Activated T-cell treated with anti-CD3 and anti-CD28 coated beads for 1 hour (primary cell): ENCODE measurements at places on chromosomes 3 and 15.

- no peak for DNase-seq
These were observed 242.2 kb downstream of the SLCO3A1 start for GRCh38 chr15:92095693-92096092.

DNA sequence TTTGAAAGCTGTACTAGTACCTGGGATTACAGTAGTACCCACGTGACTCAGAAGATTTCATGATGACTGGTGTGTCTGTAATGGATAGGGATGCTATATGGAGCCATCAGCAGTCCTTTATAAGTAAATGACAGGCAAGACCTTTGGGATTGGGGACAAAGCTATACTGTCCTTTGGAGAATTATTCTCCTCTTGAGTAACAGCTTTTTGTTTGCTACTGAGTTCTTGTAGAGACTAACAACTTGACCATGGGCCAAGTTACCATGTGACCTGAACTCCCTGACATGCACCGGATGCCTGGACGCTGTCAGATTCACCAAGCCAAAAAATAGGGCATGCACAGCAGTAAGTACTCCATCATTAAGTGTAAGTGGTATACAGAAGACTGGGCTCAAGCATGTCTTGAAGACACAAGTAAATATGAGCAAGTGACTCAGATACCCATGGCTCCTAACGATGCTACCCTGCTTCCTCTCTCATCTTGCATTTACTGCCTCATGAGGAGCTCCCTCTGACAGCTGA, 12.9 kb downstream of the SEC11A start:
- no peak for DNase-seq

DNA sequence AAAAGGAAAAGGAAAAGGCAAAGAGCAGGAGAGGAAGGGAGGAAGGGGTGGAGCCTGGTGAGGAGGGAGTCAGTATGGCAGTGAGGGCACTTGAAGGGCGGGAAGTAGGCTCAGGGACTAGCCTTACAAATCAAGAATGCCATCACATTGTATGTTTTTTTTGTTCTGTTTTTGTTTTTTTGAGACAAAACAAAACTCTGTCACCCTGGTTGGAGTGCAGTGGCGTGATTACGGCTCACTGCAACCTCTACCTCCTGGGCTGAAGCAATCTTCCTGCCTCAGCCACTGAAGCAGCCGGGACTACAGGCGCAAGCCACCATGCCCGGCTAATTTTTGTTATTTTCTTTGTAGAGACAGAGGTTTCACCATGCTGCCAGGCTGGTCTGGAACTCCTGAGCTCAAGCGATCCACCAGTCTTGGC, 10.5 kb upstream of the PIK3CB start:
- no peak for DNase-seq

GRCh38 chr3:159882790-159883779, 105.5 kb upstream of the IL12A start:
- DNase-seq, result no peak

- DNase-seq, result no peak
These were observed 213.9 kb upstream of the RBMS3 start for GRCh38 chr3:29067007-29067406.

GRCh38 chr3:5317557-5317956, 130.1 kb downstream of the EDEM1 start:
- DNase-seq, result no peak

- DNase-seq, result peak; percentile 2
These were observed at the start of gene WWTR1 for GRCh38 chr3:149657926-149658743. WWTR1 (minus strand) TSS chr3:149658025; CDS start chr3:149657306, 719 bp downstream.

GRCh38 chr3:77186319-77186718, 146.4 kb downstream of the ROBO2 start:
- no peak for DNase-seq

- DNase-seq, result no peak
These were observed 2.0 kb downstream of the SRGAP3 start for GRCh38 chr3:9247361-9247940.

- DNase-seq, result no peak
These were observed 47.4 kb downstream of the TMEM266 start for GRCh38 chr15:76107169-76107568.
